ENCODE measurements at places on chromosomes 16 and 17.

GRCh38 chr17:60745544-60745943, 67.9 kb downstream of the BCAS3 start:
- no peak for DNase-seq

DNA sequence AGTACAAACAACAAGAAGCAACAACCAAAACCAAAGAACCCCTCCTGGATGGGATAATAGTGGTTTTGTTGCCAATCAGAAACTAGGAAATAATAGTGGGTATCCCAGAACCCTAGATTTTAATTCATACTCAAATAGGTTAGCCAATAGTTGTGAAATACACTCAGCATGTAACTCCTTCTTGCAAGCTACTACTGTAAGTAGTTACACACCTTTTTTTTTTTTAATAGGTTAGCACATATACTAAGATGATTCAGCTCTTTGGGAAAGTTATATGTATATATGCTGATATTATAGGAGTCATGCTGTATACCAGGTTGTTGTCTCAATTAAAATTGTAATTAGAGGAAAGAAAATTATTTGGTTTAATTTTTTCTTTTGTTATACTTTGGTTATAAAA, 92.5 kb upstream of the HAS3 start:
- no peak for DNase-seq

GRCh38 chr17:49723423-49723822, 15.7 kb upstream of the SLC35B1 start:
- DNase-seq: no peak

DNA sequence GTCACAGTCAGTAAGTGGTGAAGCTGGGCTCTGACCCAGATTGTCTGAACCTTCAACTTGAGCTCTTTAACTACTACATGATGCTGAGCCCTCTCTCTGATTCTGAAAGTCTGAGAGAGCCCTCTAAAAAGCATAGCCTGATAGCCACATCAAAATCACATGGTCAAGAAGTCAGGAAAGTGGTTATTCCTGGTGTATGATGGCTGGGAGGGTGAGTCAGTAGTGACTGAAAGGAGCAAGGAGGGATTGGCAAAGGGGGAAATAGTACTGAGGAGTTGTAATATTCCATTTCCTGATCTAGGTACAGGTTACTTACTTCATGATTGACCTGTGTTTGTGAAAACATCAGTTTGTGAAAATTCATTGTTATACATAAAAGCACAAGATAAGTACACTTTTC, 89.1 kb downstream of the SSH2 start:
- DNase-seq: no peak

DNA sequence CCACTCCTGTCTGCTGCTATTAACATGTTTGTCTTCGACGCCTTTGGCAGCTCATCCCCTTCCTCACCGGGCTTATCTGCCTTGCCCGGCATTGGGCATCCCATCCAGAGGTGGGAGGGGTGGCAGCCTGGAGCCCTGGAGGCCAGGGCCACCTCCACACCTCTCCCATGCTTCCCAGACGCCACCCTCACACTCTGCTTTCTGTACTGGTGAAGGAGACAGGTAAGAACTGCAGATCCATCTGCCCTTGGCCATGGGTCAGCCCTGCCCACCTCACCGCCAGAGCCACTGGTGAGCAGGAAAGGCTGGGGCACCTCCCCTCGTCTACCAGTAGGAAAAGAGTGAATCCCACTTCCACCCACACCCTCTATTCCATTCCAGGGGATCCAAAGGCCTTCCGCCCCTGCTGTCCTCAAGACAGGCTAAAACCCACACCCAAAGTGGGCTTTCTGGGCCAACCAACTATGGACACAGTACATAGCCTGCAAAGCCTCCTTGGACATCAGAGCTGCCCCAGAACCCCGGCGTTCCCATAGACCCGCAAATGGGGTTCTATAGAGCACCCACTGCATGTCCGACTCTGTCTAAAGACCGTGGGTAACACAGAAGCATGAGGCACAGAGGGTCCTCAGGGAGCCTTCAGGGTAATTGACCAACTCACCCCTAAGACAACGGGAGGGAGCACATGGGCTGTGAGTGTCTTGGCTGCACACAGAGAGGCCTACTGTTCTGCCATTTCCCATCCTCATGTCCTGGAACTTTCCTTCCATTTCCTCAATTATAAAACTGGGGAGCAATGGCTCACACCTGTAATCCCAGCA, 23.4 kb upstream of the RBFOX3 start:
- no peak for DNase-seq

DNA sequence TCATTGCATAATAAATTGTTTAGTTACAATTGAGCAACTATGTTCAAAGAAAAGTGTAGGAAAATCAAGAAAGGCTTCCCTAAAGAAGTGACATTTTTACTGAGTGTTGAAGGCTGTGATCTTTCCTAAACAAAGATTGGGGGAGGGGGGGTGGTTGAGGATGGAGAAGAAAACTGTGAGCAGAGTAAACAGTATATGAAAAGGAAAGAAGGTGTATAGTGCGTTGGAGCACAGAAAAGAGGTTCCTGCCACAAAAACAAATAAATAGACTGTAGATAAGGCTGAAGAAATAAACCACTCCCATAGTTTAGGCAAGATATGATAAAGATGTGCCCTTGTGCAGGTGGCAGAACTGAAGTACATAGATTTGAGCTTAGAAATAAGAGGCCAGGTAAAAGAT, 8.5 kb downstream of the ABCA10 start:
- DNase-seq: no peak

GRCh38 chr17:29577385-29578211, 9.1 kb downstream of the TP53I13 start:
- no peak for DNase-seq

GRCh38 chr17:54013072-54013471, 190.3 kb downstream of the KIF2B start:
- no peak for DNase-seq

DNA sequence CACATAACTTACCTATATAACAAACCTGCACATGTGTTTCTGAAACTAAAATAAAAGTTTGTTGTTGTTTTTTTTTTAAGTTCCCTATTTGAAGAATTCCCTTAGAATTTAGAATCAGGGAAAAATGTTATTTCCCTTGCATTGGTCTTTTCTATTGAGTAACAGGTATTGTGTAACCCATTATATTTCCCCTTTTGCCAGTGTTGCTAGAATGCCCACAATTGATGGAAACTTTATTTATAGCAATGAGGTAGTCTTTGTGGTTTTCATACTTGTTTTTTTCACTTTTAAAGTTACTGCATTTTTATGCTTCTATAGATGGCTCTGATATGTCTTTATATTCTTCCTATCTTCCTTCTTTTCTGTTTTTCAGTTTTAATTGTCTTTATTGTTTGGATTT, 3.9 kb downstream of the NLRP1 start:
- peak; percentile 68 for DNase-seq
